ENCODE measurements at places on chromosomes 4 and X.

DNA sequence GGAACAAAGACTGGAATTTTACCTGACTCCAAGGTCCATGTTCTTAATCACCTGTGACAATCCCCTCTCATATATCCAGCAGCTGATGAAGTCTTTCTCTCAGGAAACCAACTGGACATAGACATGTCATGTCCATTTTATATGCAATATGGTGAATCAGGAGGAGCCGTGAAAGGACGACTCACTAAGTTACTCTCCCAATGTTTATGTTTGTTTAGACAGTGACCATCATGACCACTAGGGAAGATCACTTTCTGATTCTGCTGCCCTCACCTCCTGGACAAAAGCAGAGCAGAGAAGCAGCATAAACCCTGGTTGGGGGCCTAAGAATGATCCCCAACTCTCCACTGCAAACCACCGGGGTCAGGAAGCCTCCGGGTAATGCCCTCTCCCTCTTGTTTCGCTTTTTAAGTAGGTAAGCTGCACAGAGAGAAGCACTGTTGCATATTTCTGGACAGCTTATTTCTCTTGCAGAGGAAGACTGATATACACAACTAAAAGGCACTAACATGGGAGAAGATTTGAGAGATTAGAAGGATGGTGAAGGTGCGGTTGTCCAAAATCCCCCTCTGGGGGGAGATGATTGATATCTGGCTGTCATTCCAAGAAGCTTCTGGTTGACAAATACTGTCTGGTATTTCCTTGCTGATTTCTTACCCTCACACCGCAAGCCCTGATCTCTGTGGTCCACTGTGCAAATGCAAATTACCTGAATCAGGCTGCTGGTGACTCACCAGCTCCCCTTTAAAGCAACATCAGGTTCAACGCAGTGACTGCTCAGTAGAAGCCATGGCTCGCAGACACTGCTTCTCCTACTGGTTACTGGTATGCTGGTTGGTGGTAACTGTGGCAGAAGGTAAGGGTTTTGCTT lies at the start of gene ODAPH:
TSS of gene ODAPH (plus strand) at position 773 of the 871 bp plus-strand sequence. CDS start at position 790, 17 bp downstream.
- peak; percentile 94 for DNase-seq

DNA sequence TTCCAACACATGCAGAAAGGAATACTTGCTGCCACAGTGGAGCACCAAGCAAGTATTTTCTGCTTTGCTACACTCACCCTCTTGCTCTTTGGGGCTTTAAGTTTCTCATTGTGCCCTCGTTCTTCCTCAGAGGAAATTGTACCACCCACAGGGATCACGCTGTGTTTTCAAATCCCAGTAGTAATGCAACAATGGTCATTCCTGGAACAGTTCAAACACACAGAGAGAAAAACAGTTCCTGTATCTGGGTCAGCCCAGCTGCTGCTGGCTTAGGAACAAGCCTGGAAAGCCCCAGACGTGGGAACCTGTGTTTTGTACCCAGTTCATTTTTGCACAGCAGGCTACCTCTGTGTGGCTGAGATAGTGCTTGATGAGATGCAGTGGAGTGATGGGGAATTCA lies 907.8 kb downstream of the STPG2 start:
- no peak for DNase-seq

GRCh38 chr4:171639540-171639939 lies 173.7 kb upstream of the GALNTL6 start:
- DNase-seq: no peak

GRCh38 chr4:148757171-148757570 lies 315.0 kb upstream of the NR3C2 start:
- no peak for DNase-seq

DNA sequence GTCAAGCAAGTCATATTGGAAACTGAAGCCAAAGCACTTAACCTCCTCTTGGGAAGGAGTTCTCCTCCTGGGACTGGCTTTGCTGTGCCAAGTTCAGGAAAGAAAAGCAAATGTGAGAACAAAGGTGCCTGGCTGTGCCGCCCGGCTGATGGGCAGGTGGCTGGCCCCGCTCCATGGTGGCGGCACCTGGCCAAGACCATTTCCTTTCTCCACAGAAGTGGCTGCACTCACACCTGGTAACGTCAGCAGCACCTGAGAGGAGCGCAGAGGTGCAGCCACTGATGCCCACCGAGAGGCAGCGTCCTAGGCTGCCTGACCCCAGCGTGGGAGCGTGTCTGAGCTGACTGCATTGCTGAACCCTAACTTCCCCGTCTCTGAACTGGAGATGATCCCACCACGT lies 54.3 kb downstream of the DCTD start:
- DNase-seq: no peak

GRCh38 chr4:157754410-157754809 lies 418.4 kb downstream of the GASK1B start:
- no peak for DNase-seq

DNA sequence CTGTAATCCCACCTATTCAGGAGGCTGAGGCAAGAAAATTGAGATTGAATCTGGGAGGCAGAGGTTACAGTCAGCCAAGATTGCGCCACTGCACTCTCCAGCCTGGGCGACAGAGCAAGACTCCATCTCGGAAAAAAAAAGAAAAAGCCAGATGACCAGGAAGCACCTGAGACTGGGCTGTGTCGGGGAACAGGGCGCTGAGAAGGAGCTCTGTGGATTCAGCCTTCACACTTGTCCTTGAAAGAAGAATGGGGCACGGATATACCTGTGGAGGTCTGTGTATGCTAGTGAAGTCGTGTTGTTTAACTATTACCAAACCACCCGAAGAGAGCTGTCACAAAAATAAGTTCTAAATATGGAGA lies 39.3 kb upstream of the TADA2B start:
- DNase-seq: peak; percentile 37

- DNase-seq: peak; percentile 66
Observed at GRCh38 chrX:56503941-56504673, 59.3 kb upstream of the UBQLN2 start.

GRCh38 chr4:94959307-94959706 lies 201.6 kb downstream of the BMPR1B start:
- no peak for DNase-seq

- DNase-seq: no peak
Observed at GRCh38 chrX:23993012-23993633, 33.9 kb downstream of the KLHL15 start.

- no peak for DNase-seq
Observed at GRCh38 chr4:26171501-26171900, 149.3 kb upstream of the RBPJ start.

- DNase-seq: peak; percentile 70
Observed at GRCh38 chrX:56729152-56729850, at the start of gene NBDY. Gene NBDY (plus strand): TSS chrX:56729243. CDS start chrX:56729354, 111 bp downstream.

Measured in islet precursor cell (in vitro differentiated cells).